SK-MEL-5 (cell line): ENCODE measurements at places on chromosomes 6 and 20.

GRCh38 chr6:115514656-115515055, 546.0 kb downstream of the FRK start:
- no peak for DNase-seq

GRCh38 chr6:52643158-52643557, 27.8 kb upstream of the TMEM14A start:
- no peak for DNase-seq

GRCh38 chr20:10982692-10983091, 308.9 kb upstream of the JAG1 start:
- no peak for DNase-seq

DNA sequence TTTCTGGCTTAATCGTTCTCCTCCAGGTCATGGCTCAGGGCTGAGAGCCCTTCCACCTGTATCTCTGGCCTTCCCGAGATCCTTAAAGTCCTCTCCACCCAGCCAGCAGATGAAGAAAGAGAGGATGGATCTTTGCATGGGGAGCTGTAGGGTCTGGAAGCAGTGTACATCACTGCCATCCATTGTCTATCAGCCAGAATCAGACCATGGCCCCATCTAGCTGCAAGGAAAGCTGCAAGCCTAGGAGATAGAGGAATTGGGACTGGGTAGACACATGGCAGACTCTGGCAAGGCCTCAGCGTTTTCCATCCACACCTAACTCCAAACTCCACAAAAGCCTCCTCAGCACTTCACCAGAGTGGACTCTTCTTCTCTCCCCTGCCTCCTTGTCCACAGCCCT, 113.8 kb upstream of the MAFB start:
- no peak for DNase-seq
